Stimulated activated CD4-positive, alpha-beta T cell treated with anti-CD3 and anti-CD28 coated beads, Interleukin-1b, Interleukin-23, amount 100 ng/mL, for 1 hour (primary cell): ENCODE measurements at places on chromosomes 7 and 10.

GRCh38 chr7:116862234-116862950 is at the start of gene CAPZA2:
TSS of gene CAPZA2 (plus strand) at chr7:116862587. CDS start at chr7:116862612, 25 bp downstream.
- peak; percentile 87 for DNase-seq

DNA sequence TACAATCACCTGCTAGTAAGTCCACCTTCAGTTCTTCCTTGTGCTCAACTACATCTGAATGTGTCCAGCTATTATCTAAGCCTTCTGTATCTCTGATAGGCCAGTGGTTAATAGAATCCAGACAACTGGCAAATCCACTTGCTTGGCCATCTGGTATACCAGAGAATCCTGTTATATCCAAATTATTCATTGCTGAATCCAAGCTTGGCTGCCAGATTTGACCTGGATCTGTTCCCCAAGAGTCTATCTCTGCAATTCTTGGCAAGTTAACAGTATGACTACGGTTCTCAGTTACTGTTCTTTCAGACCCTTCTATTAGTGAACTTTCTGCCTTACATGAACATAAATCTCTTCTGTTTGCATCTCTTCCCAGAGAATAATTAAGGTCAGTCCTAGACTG is 154.6 kb upstream of the TARP start:
- no peak for DNase-seq

DNA sequence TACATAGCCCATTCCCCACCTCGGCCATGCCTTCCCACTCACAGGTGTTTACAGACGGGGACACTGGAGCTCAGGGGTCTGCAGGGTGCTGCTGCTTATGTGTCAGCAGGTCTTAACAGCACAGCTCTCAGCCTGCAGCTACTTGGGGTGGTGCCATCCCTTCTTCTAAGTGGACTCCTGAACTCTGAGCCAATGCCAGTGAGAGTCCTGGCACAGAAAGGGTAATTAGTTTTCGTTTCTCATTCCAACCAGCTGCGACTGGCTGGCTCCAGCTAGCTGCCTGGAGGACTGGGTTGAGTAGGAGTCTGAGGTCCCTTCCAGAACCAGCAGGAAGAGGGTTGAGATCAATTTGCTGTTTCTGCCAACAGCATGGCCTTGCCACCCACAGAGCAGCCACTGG is 88.3 kb upstream of the AGK start:
- DNase-seq, result no peak

GRCh38 chr10:28664369-28664740 is 13.0 kb upstream of the BAMBI start:
- DNase-seq, result no peak

GRCh38 chr7:112749775-112750174 is 40.4 kb downstream of the TMEM168 start:
- no peak for DNase-seq

- no peak for DNase-seq
Measured at GRCh38 chr7:130872341-130872740, 138.3 kb upstream of the KLF14 start.

GRCh38 chr10:14904316-14904732 is 25.7 kb downstream of the SUV39H2 start:
- DNase-seq, result no peak

DNA sequence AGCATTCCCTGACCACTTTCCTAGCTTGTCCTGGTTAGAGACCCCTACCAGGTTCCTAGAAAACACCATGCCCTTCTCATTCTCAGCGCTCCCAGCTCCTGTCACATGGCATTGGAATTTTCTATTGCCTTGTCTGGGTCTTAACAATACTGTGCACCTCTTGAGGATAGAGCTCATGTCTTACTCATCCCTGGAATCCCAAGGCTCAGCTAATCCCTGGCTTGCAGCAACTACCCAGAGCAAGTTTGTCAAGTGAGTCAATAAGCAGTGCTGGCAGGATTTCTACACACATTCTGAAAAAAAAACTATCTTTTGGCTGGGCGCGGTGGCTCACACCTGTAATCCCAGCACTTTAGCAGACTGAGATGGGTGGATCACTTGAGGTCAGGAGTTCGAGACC is 11.7 kb upstream of the PRDX3 start:
- no peak for DNase-seq

GRCh38 chr7:143382791-143383641 is 1.9 kb downstream of the ZYX start:
- DNase-seq, result no peak

DNA sequence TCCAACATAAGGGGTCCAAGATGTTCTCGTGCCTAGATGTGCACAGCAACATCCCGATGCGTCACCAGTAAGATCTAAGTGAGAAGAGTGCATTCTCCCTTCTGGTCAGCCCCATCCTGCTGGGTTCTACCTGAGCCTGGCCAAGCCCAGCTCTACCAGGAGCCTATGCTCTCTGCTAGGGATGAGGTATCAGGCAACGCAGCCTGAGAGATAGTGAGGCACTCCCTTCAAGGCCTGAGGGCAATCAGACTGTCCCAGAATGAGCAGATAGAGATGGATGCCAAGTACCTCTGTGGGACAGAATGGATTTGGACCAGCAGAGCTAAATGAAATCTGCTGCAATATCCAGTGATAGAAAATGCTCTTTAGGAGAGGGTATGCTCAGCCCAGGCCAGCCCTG is 26.7 kb downstream of the DDC start:
- DNase-seq, result no peak

DNA sequence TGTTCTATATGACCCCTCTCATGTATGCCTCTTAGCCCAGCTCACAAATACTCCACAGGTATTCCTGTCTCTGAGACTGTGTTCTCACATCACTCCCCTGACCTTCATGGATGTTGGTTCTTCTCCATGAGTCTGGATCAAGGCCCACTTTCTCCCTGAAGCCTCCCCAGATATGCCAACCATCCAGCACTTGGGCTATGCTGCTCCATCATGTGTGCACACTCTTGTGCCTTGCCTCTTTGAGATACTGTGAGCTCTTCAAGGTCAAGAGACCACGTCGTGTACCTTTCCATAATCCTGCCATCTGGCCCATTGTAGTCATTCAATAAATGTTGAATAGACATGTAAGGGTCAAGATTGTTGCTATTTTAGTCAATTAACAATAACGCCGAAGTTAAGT is 30.1 kb upstream of the TM9SF3 start:
- no peak for DNase-seq

DNA sequence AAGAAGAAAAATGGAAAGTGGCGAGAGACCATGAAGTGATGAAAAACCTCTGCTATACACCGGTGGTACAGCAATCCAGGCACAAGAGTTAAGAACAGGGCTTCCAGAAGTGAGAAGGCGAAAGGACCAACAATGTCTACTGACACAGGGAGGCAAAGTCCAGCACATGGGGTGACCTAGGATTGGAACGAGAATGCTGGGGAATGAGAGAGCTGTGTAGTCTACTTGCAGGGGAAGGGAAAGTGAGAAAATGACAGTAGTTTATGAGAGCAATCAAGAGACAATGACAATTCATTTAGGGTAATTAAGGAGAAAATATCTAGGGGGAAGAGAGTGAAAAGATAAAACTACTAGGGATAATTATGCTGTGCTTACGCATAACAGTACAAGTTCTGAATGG is 169.2 kb downstream of the SLC25A13 start:
- no peak for DNase-seq

DNA sequence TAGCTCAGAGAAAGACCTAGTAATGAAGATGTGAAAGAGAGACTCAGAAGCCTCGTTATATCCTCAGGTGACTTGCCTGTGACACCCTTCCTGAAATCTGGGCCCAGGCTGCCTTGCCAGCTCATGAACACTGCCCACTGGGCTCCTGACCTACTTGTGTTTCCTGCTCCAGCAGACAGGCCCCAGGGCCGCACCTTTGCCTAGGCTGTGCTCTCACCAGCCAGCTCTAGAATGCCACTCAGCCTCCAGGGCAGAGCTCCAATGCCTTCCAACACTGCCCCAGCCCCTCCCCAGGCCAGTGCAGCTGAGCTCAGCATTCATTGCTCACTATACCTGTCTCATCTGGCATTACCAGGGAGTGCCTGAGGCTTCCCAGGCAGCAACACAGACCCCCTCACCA is 94.3 kb downstream of the DLG5 start:
- no peak for DNase-seq

DNA sequence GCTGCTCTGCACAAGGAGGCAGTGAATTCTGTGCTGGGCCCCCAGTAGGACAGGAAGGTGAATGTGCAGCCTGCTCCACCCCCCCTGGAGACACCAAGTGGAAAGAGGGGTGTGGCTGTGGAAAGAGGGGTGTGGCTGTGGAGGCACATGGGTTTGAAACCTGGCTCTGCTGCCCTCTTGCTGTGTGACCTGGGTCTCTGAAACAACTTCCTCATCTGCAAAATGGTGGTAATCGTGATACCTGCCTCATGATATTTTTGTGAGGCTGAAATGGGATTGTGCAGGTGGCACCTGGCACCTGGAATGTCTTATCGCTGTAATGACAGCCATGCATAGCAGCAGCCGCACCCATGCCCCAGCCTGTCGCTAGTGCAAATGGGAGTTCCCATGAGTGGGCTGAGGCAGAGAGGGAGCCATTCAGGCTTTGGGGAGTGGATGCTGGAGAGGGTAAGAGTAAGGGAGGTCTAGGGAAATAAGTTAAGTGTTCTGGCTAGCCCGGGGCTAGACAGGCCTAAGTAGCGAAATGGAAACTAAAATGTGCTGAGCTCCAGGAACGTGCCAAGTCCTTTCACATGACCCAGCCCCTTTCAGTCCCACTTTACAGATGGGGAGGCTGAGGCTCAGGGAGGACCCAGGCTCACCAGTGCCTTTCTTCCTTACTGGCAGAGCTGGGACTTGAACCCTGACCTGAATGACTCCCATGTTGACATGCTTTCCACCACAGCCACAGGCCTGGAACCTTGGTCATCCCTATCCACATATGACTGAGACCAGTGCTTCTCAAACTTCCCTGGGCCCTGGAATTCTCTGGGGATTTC is 35.0 kb downstream of the C10orf105 start:
- no peak for DNase-seq

DNA sequence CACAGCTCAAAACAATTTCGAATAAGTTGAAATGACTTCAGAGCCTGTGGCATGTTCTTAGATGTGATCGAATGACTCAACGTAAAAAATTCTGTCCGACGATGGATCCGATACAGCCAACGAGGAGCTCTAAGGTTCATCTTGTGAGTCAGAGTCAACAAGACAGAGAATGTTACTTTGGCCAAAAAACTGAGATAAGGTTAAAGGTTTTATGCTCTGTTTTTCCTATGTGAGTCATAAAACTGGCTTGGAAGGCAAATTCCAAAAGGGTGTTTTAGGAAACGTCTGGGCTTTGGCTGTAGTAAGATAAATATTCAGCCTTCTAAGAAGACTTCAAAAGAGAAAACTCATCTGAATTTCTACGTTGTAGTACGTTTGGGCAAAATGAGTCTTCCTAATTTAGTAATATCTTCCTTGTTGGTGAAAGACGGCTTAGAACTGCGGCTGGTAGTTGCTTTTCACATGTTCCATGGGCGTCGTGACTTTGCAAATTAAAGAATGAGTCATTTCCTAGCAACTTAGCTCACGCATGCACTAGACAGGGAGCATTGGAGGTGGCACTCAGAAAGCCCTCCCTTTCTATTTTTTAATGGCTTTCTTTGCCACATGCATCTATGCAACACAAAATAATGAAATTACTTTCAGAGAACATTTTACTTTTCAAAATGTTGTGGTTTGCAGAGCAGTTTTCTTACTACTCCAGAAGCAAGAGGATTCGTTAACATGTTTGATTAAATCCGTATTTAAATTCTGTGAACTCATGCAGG is 28.2 kb downstream of the PFKP start:
- DNase-seq, result peak; percentile 13
